SK-MEL-5 (cell line): ENCODE measurements at places on chromosomes 12 and 14. TPM values are rescaled to one million over a fixed set of nuclear protein-coding genes. Genes with fewer than 3 reads are reported as not detected.
A peak's percentile ranks its signal among the peaks of the same experiment; 100 is the strongest.

GRCh38 chr12:110578694-110579534 lies 4.2 kb downstream of the PPTC7 start:
- DNase-seq, result no peak

GRCh38 chr14:90897022-90897421 lies 80.8 kb upstream of the TTC7B start:
- DNase-seq, result no peak

GRCh38 chr14:58809520-58809919 lies 171.8 kb downstream of the DACT1 start:
- DNase-seq, result no peak

DNA sequence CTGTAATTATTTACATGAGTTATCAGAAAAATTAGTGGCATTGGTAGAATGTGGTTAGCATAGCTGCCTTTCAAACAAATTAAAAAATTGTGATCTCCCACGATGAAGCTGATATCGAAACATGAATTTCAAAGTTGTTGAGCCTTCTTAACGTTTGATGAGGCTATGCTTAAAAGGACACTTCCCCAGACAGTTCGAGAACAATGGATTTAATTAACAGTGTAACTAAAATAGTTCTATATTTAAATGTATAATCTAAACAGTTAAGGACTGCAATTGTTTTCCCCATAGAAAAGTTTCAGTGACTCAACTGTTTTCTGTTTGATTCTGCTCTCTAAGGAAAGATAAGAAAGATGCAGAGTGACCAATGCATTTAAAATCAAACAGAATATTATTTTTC lies 1.6 kb downstream of the CLEC2B start:
- DNase-seq, result peak; percentile 15

DNA sequence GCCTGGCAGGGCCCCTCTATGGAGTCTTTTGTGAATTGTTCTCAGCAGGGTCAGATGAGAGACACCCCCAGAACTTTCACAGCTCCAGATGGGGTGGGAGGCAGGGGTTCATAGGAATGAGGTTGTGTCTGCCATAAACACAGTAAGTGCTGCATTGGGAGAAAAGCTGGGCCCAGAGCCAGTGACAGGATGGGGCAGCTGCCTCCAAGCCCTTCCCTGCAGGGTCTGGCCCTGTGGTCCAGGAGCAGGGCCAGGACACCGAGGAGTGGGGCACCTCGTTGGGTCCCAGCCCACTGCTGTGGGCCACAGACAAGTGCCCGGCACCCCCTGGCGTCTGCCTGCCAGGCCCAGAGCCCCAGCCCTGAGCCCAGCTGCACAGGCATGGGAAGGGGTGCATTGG lies 13.3 kb downstream of the INF2 start:
- DNase-seq, result no peak

DNA sequence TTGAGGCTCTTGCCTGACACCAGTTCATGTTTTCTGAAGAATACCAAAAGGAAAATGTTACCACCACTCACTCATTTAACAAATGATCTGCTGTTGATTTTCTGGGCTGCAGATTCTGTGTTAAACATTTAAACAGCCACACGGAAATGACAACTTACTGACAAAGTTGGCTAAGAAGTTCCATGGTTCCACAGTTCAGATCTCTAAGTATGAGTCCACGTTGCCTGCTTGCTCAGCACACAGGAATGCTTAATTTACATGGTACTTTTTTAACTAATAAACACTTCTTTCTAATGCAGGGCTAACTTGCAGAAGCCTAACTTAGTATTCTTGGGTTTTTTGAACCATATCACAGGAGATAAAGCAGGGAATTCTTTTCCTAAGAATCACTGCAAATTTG lies 34.7 kb downstream of the PTGER2 start:
- DNase-seq, result no peak

DNA sequence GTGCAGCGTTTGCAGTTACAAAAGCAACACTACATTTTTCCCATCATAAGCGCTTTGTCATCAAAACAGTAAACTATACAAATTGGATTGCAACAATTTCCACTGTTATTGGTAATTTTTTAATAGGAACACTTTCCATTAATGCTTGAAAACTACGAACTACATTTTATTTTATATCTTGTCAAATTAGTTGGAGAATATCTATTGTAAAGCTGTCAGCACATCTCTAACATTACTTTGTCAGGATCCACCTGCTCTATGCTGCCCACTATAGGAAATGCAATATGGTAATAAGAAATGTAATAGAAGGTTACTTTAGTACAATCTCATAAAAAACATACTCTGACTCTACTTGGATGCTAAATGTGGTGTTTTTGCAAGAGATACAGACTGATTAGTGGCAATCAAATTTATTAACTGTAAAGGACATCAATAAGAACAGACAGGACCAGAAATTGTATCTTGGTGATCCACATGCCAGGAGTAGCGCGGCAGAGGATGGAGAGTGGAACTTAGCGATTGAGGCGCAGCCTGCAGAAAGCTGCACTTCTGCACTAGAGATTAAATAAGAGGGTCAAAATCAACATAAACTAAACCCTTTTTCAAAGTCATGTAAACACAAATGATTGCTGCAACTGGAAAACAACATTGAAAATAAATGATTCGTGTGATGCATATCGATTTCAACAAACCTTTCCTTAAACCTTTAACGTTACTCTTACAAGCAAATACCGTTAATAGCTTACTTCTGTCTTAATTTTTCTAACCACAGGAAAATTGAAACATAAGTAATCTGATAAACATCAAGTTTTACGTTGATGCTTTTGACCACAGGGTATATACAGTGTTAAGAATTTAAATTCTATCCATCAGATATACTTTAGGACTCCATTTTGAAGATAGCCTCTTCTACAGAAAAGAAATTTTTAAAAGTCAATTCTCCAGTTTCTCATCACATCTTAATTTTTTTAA lies 3.6 kb upstream of the ARID2 start:
- peak; percentile 59 for DNase-seq

DNA sequence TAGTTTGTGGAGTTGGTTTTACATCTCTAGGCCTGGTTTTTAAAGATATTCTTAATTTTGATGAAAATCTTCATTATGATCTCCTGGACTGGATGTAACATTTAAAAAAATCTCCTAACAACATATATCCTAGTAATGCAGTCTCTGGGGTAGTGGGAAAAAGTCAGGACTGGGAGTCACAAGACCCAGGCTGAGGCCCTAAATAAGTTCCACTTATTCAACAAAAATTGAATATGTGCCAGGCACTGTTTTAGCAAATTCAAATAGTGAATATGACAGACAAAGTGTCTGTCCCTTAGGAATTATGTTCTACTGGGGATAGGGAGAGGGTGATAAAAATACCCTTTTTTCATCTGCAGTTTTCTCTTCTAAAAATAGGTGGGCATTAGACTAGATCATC lies 248.4 kb downstream of the PAWR start:
- no peak for DNase-seq

DNA sequence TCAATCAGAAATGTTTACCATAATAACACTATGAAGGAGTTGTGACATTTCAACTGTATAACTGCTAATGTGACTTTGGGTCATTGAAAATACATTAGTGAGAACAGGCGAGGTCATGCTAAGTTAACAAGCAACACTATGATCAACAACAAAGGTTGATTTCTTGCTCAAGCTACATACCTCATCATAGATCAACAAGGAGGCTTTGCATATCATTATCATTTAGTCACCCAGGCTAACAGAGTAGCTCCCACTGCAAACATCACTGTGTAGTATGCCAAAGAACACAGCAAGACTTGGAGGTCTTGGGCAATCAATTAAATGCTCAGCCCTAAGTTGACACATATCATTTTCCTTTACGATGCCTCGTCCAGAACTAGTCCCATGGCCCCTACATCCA lies 212.5 kb downstream of the NOVA1 start:
- DNase-seq, result no peak

Gene KRT71
- not detected in 2 replicates for total RNA-seq

- DNase-seq, result no peak
Observed at GRCh38 chr14:23577004-23577681, 1.4 kb downstream of the JPH4 start.

DNA sequence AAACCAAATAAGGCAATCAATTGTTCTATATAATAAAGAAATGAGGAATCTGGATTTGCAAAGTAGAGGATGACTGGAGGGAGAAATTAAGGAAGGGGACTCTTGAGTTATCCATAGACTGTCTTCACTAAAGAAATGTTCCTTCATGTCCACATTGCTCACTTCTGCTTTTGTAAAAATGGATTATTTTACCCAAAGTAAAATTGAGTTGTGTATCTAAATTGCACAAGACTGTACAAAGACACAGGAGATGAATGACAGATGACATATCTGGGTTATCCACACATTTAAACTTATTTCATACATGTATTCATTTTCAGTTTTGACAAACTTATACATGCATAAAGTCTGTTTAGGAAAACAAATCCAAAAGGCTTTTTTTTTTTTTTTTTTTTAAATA lies 11.3 kb downstream of the ATP2B1 start:
- no peak for DNase-seq

Gene RFX4
- total RNA-seq, result not detected in 2 replicates

Gene PSMB5
- 162 and 165 TPM in 2 replicates for total RNA-seq

GRCh38 chr14:91232052-91232451 lies 12.5 kb downstream of the GPR68 start:
- DNase-seq, result no peak

DNA sequence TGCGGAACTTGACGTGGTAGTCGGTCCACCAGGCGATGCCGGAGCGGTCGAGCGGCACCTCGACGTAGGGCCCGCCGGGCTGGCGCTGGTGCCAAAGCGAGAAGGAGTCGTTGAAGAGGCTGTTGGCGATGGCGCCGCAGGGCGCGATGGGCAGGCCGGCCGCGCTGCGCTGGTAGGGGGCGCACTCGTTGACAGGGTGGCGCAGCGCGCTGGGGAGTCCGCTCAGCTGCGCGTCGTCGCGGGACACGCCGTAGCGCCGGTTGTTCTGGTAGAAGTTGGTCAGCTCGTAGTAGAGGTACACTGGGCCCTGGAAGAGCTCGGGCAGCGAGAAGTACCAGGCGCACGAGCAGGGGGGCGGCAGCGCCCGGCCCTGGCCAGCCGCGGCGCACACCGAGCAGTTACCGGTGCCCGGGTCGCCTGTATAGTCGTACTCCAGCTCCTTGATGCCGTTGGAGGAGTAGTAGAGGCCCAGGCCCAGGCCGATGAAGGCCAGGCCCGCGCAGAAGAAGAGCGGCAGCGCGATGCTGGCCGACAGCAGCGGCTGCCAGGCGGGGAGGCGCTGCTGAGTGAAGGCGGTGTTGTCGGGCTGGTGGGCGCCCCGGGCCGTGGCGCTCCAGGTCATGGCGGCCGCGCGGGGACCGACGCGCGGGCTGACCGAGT lies 482 bp downstream of the TMEM30B start:
- DNase-seq, result no peak

- no peak for DNase-seq
Observed at GRCh38 chr12:46359667-46360280, 12.8 kb downstream of the SLC38A2 start.

Gene SYNDIG1L
- total RNA-seq, result not detected in 2 replicates

- DNase-seq, result peak; percentile 54
Observed at GRCh38 chr12:102095677-102096263, 24.1 kb downstream of the NUP37 start.

Gene PDZRN4
- not detected in 2 replicates for total RNA-seq

DNA sequence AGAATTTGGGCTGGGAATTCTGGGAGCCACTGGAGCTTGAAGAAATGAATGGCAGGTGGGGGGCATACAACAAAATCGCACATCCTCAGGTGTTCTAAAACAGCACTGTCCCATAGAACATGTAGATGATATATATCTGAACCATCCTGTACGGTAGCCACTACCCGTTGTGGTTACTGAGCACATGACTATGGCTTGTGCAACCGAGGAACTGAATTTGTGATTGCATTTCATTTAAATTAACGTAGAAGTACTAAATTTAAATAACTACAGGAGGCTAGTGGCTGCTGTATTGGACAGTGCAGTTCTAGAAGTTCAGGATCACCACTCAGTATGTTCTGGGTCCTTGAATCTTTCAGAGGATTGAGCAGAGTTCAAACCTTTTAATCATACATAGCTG lies 172.4 kb downstream of the PHETA1 start:
- no peak for DNase-seq

DNA sequence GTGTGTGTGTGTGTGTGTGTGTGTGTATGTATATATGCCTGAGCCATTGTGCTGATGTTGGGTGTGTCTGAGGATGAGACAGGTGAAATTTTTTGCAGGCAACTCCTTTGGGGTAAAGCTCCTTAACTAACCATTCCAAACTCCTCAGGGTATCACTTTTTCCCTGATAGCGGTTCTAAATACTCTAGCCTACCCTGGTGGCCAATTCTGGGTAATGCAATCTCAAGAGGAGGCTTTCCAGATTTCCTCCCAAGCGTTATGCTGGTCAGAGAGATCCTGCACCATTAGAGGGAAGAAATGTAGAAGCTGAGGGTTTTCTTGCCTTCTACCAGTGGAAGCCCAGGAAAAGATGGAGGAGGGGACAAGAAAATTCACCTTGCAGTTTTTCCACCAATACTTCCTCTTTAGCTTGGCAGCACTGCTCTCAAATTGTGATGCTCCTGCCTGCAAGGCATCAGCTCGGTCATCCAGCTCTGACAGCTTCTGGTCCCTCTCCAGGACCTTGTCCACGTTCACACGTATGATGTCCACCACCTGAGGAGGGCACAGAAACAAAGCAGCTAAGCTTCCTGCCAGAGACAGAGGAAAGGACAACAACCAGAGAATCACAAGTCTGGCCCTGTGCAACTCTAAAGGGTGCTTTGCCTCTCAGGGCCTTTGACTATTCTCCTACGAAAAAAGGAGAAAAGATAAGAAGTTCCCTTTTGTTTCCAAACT lies 4.9 kb downstream of the VAMP1 start:
- DNase-seq, result peak; percentile 83

GRCh38 chr14:87233266-87233665 lies 759.7 kb downstream of the GALC start:
- no peak for DNase-seq

DNA sequence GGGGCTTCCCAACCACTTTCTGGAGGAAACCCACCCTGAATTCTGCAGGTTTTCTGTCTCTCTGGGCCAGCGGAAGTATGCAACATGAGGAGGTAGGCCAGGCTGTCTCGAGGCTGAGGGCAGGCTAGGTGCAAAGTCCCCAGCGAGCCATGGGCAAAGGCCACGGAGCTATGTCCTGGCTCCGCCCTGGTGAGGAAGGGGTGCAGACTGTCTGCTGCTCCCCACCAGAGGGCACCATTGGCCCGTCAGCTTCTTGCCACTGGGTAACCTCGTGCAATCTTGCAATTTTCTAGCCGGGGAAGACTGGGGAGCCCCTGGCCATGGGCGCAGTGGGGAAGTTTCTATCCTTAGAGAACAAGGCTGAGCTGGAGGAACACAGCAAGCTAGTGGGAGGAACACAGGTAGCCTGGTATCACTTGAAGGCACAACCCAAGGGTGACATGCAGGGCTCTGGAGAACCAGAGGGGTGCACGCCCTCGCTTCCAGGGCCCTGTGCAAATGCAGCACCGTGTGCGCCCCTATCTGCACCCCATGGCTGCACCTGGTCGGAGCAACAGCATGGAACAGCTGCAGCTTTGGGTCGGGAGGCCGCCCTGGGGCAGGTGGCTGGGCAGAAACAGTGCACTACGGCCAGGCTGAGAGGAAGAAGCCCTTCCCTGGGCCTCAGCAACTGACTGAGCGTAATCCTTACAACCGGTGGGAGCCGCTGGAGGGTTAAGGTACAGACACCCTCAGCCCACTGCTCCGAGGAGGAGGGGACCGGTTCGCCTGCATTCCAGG lies 27.6 kb upstream of the RPLP0 start:
- peak; percentile 85 for DNase-seq

Gene IL26
- total RNA-seq, result not detected in 2 replicates
